ENCODE measurements at places on chromosomes 16 and 17. TPM values are rescaled to one million over a fixed set of nuclear protein-coding genes. Genes with fewer than 3 reads are reported as not detected.
A peak's percentile ranks its signal among the peaks of the same experiment; 100 is the strongest.

DNA sequence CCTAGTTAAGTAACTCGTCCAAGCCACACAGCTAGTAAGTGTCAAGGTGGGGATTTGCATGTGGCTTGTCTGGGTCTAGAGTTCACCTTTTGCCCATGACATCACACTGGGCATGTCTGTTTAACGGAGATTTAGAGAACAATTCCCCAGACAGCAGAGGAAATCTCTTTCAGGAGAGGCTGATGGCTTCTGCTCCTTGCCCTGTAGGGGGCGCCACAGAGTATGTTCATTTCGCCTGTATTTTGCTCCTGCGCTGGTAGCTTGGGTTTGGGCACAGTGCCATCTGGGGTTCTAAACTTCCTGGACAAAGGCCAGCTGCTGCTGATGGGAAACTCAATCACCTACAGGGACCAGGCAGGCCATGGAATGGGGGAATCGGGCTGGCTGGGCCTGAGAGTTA is 20.4 kb downstream of the OTOA start:
- DNase-seq, result peak; percentile 57

- DNase-seq, result no peak
Measured at GRCh38 chr16:73997340-73997711, 299.3 kb upstream of the PSMD7 start.

DNA sequence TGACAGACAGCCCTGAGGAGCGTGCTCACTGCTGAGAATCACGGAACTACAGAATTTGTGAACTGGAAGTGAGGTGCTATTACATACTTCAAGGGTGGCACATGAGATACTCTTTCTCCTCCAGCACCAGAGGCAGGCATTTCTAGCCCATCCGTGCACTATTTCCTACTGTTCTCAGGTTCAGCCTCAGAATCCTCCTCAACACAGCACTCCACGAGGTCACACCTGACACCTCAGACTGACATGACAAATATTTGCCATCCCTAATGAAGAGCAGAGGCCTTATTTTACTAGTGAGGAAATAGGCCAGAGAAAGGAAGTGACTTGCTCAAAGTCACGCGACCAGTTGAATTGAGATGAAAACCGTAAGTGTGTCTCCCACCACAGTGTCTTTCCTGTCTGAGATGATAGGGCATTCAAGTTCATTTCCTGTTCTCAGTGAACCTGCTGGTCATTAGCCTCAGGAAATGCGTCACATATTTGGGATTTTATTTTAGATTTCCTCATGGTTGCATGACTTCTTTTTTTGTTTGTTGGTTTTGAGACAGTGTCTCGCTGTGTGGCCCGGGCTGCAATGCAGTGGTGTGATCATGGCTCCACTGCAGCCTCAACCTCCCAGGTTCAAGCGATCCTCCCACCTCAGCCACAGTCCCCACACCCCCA is 23.6 kb downstream of the SEZ6 start:
- peak; percentile 82 for DNase-seq

GRCh38 chr16:814974-815373 is 14.4 kb upstream of the GNG13 start:
- DNase-seq, result no peak

GRCh38 chr17:11840052-11840451 is 157.2 kb downstream of the ZNF18 start:
- no peak for DNase-seq

NUPR1 gene
- total RNA-seq, result not detected

PRSS21 gene
- 3.3 TPM for total RNA-seq

GRCh38 chr17:10803830-10804475 is at the start of gene TMEM238L:
TMEM238L (minus strand) TSS chr17:10804099; CDS start chr17:10803963, 136 bp downstream.
- DNase-seq, result no peak

- peak; percentile 74 for DNase-seq
Measured at GRCh38 chr17:36674278-36674650, 72.9 kb downstream of the MRM1 start.

DNA sequence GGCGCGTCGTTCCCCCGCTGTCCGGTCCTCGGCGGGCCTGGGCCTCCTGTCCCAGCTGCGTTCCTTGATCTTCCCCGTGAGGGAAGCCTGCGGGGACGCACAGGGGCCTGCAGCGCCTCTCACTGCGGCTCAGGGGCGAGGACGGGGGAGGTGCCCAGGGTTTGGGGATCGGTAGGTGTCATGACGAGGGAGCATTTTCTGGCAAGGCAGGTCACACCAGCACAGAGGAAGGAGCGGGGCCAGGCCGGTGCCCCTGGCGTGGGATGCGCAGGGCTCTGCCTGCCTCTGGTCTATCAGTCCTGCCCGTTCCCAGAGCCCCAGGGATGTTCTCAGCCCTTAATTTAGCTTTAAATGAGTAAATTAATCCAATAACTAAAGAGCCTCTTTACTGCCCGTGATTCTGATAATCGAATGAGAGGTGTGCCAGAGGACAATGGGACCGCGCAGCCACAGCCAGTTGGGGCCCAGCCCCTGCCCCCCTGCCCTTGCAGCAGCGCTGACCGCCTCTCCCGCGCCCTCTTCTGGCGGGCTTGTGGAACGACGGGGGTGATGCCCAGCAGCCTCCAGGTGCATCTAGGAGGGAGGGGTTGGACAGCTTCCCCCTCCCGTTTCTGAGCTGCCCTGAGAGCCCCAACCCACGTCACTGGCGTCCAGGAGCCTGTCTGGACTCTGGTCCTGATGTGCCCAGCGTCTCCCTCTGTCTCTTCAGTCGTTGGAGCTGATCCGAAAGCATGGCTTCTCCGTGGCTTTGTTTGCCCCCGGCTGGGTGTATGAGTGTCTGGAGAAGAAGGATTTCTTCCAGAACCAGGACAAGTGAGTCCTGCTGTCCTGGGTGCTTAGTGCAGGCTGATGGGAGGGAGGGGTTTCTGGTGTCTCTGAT is 7.9 kb downstream of the ENGASE start:
- peak; percentile 64 for DNase-seq

- no peak for DNase-seq
Measured at GRCh38 chr17:64145375-64145750, 15.4 kb upstream of the ERN1 start.

TMIGD1 gene
- total RNA-seq, result not detected

HEATR9 gene
- not detected for total RNA-seq

TBX4 gene
- not detected for total RNA-seq

- DNase-seq, result no peak
Measured at GRCh38 chr17:45687594-45687993, 96.5 kb upstream of the CRHR1 start.

MRC2 gene
- 5.5 TPM for total RNA-seq

DNA sequence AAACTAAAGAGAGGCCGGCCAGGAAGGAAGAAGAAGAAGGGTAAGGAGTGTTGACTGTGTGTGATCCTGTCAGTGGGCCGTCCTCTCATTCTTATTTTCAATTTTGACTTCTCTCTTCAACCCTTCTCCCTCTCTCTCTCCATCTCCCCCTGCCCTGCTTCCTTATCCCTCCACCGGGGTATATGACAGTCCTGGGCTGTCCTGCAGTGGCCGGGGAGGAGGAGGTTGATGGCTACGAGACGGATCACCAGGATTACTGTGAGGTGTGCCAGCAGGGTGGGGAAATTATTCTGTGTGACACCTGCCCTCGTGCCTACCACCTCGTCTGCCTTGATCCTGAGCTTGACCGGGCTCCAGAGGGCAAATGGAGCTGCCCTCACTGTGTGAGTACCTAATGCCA is 5.6 kb downstream of the CHD3 start:
- DNase-seq, result no peak
